ENCODE measurements at places on chromosomes 13 and 19. TPM values are rescaled to one million over a fixed set of nuclear protein-coding genes. Genes with fewer than 3 reads are reported as not detected.

DNA sequence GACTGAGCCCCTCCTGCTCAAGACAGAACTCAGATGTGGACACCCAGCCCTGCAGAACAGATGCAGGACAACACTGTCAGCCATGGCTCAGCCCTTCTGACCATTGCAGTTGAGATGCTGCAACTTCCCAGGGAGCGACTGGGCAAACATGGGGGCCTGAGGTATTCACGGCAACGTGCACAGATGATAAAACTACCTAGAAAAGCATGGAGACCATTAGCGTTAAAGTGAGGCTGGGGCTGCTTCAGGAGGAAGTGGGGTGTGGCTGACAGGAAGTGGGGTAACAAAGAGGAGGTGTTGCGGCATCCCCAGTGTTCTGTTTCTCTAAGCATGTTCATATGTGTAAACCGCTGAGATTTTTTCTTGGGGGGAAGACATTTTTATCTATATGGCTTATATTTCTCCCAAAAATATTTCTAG is 1.3 kb upstream of the SIGLEC9 start:
- H3K36me3 ChIP-seq, result no peaks in the 10 kb centered on the region
- no peaks in the 10 kb centered on the region for H3K4me1 ChIP-seq
- no peak overlapping the region for H3K27ac ChIP-seq
- peak; percentile 50 for DNase-seq
- peaks cover 4% of the 10 kb centered on the region for H3K27me3 ChIP-seq
- no peak overlapping the region for H3K4me3 ChIP-seq

GRCh38 chr19:38736036-38736412 is 8.2 kb downstream of the CAPN12 start:
- no peak overlapping the region for H3K27ac ChIP-seq
- peaks cover 11% of the 10 kb centered on the region for H3K36me3 ChIP-seq
- DNase-seq, result peak; percentile 90
- peaks cover 41% of the 10 kb centered on the region for H3K4me1 ChIP-seq

GRCh38 chr13:109744512-109745051 is 41.8 kb downstream of the IRS2 start:
- no peaks in the 10 kb centered on the region for H3K27me3 ChIP-seq
- H3K36me3 ChIP-seq, result no peaks in the 10 kb centered on the region
- no peak overlapping the region for H3K4me3 ChIP-seq
- H3K27ac ChIP-seq, result no peak overlapping the region
- H3K4me1 ChIP-seq, result peaks cover 14% of the 10 kb centered on the region
- no peak for DNase-seq

The ARL11 gene
- total RNA-seq, result not detected

Data from chondrocyte (in vitro differentiated cells).